Colonic mucosa (tissue), 4 donors: ENCODE measurements at places on chromosomes 4 and X.

DNA sequence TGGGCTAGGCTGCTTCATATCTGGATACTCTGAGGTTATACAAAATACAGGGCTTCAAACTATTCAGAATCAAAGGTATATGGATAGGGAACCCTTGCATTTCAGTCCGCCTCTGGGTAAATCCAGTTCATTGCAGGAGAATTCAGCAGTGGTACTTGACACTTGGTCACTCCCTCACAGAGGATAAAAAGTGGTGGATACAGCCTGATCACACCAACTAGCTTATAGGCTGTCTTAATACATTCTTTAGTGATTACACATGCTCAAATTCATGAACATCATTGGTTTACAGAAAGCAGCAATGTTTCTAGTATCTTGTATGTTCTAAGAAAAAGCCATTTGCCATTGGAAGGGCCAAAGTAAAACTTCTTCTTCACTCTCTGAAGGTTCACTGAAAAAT lies 104.8 kb upstream of the PDE5A start:
- no peak for DNase-seq

- no peak for DNase-seq
Measured at GRCh38 chrX:35382966-35383365, 415.2 kb upstream of the MAGEB16 start.

DNA sequence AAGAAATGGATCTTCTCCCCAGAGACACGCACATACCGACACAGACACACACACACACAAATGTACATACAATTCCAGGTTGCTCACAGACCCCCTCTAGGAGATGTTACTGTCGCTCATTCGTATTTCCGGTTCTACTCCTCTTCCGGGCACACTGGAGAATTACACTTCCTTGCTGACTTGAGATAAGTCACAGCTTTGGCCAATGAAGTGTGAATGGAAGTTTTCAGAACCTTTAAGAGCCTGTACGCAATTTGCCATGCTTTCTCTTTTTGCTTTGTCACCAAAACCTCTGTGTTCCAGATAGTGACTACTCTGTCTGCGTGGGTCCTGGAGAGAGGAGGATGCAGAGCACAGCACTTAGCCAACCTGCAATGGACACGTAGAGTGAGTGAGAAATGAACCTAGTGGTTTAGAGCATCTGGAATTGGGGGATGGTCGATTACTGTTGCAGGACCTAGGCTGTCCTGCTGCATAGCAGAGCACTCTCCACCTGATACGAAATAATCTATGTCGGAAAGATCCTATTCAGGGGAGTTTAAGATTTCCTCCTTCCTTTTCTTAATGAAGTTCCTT lies 239.5 kb upstream of the TET2 start:
- no peak for DNase-seq

DNA sequence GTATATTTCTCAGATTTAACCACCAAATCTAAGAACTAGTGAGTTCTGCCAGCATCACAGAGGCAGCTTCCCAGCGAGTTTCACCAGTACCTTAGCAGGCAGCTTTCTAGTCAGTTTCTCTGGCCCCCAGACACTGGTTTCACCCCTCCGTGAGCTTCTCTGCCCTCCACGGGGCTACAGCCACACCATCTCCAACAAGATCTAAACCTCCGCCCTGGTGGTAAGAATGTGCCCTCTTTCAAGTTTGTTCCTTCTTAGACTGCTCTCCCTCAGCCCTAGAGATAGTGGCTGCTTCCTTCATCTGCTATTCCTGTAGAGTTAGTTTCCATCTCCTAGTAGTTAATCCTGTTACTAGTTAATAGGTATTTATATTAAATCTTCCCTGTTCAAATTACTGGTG lies 60.5 kb upstream of the TAB3 start:
- no peak for DNase-seq

DNA sequence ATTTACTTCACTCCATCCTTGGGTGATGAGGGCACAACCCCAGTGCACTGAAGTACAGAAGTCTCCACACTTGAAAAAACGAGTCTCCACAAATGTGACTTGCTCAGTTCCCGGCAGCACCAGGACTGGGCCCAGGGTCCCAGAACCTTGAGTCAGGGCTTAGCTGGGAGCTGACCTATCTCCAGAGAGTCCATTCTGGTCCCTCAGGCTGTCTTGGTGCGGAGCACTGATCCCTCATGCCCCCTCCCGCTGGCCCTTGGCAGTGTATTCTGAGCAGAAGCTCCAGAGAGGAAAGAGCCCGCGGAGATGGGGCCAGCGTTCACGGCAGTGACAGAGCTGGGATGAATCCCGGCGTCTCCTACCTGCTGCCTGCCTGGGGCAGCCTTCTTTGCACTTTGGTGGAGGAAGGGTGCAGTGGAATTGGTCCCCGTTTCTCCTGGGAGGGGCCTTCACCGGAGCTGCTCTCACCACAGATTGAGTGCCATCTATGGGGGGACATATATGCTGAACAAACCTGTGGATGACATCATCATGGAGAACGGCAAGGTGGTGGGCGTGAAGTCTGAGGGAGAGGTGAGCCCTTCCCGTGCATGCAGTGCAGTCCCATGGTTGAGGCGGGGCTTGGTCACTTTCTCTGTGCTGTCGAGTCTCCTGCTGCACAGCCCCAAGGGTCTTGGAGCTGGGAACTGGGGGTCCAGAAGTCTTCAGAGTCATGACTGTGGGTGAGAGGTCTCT lies 3.2 kb upstream of the FAM50A start:
- DNase-seq, result no peak

GRCh38 chrX:13085526-13085925 lies 41.1 kb upstream of the FAM9C start:
- no peak for DNase-seq

- DNase-seq, result no peak
Measured at GRCh38 chr4:110361921-110362320, 114.0 kb upstream of the ENPEP start.

DNA sequence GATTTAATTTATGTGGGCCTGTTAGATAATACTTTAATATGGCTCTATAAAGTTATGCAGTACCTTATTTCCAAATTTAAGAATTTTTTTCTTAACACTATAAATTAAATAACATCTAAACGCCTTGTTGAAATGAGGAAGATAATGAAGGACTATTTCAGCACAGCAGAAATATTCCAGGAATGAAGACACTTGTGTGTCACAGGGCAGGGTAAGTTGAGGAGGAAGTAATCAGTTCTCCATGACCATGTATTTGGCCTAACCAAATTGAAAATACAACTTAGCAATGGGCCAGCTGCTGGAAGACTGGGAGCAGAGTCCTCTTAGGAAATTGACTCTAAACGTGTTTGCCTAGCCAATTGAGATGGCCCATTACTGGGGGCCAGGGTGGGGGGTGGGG lies 16.9 kb downstream of the CXCL3 start:
- DNase-seq, result no peak

GRCh38 chrX:18297251-18297650 lies 57.2 kb downstream of the SCML2 start:
- no peak for DNase-seq

DNA sequence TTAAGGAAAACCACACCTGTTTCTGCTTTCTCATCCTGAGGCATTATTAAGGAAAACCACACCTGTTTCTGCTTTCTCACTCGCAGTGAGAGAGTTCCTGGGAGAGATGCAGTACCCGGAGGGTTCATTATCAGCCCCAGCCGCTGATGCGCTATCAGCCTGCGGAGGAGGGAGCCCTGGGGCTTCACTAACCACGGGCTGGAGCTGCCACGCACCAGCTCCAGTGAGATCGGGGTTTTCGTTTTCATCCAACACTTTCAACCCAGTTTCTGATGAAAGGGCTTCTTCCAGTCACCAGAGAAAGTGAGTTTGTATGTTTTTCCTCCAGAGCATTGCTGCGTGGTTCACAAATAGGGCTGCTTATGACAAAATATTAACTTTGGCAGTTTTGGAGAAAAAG lies 93.2 kb upstream of the PRKX start:
- DNase-seq, result no peak

- DNase-seq, result no peak
Measured at GRCh38 chrX:13381514-13381913, 61.7 kb upstream of the ATXN3L start.

DNA sequence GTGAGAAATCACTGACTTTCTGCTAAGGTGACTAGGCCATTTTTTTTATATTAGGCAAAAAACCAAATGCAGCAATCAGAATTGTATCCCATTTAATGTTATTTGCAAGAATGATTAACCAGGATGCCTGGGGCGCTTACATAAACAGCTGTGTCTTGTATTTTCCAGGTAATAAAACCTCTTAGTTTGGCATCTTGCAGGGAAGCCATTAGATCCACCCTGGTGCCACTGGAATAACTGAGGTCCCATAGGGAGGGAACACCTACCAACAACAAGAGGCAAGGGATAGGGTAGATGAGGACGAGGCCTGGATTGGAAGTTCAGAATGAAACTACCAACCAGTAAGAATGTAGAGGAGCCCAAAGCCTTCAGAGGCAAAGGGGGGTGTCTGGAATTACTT lies 288.3 kb downstream of the ARHGAP24 start:
- no peak for DNase-seq

DNA sequence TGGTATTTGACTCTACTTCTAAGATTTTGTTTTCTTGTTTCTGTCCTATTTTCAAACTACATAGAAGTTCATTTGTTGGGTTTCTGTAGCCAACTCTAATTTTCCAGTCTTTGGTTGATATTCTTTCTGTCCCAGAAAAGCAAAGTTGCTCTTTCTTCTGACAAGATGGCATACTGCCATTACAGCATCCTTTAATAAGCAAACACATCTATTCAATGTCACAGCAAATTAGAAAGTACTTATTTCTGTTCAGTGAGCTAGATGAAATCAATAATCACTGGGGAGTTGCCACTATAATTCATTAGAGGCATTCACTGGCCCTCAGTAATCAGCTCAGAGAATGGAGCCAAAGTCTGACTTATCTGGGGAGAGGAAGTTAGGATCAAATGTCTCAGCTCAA lies 1258.0 kb upstream of the IGFBP7 start:
- DNase-seq, result no peak

GRCh38 chr4:37450911-37451310 lies 206.4 kb downstream of the NWD2 start:
- DNase-seq, result no peak

GRCh38 chr4:150828159-150828558 lies 186.9 kb downstream of the LRBA start:
- DNase-seq, result no peak

- no peak for DNase-seq
Measured at GRCh38 chr4:152090543-152090942, 329.7 kb upstream of the GATB start.
